ENCODE measurements at places on chromosomes 12 and 14.
A peak's percentile ranks its signal among the peaks of the same experiment; 100 is the strongest.

- DNase-seq: no peak
These were observed at the start of gene PTPN21 for GRCh38 chr14:88554457-88555286. Gene PTPN21 (minus strand): TSS chr14:88555007. CDS start chr14:88550417, 4,590 bp downstream.

DNA sequence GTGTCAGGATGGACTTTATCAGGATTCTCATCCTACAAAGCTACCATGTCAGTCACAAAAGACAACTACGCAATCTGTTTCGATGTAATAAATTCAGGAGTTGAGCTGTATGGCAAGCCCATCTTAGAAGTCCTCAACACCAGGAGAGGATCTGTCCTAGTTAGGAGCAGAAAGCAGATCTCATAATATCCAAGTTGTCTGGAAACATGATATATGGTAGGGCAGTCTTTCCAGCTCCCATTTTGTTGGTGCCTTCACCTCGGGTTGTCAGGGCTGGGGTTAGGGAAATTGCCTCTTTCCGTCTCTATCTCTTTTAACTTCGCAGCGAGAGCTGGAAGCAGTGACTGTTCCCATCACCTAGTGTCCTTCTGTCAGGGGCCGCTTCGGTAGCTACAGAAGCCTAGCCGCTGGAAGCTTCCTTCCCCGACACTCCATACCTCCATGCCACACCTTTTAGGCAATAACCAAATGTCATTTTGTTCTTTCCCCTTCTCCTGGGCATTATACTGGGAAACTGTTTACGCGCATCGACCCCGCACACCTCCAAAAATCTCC lies 1.4 kb downstream of the NIN start:
- DNase-seq: no peak

GRCh38 chr12:49987625-49988303 lies 15.0 kb downstream of the AQP6 start:
- DNase-seq: peak; percentile 72

DNA sequence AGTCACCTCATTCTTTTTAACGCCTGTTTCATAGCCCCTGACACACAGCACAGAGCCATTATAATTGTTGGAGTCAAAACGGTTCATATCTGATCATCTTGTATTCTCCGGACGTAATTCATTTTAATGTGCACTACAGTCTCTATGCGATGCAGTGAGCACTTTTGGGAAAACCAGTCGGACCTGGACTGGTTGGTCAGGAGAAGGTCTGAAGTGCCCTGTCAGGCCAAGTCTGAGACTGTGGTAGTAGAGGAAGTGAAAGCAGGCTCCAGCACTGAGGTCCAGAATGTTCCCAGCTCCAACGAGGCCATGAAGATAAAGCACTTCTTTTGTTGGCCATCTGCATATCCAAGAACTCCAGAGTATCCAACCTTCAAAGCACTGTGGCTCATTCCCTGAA lies 117.1 kb upstream of the NCOR2 start:
- DNase-seq: no peak

DNA sequence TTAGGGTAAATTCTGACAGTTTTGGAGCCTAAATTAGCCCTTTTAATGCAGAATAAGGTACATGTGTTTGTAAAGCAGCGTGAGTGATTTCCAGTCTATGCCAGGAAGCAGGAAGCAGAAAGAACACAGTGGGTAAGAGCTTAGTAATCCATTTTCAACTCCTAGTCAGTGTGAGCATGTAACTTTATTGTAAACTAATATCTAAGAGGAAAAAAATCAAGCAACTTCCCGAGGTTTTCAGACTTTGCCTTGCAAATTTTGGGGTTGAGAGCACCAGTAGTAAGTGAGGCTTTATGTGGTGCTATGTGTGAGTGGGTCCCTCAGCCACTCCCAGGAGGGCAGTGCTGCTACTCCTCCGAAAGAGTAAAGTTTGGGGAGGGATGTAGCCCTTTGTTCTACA lies 2.9 kb downstream of the CIPC start:
- no peak for DNase-seq

- no peak for DNase-seq
These were observed 17.9 kb upstream of the NFYB start for GRCh38 chr12:104155711-104156555.

DNA sequence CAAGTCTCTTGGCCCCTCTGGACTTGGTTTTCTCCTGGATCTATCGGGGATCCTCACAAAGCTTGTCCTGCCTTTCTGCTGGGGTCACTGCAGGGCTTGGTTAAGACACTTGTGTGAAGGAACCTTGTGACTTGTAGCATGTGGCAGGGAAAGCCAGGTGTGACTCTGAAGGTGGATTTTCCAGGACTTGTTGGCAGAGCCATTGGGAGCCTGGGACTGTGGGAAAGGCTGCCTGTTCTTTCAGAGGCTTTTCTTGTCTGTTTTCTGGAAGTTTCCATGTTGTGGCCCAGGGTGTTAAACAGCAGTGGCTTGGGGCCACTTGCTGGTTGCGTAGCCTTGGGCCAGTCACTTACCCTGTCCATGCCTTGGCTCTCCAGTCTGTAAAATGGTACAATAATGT lies 12.6 kb downstream of the KMT5A start:
- no peak for DNase-seq

DNA sequence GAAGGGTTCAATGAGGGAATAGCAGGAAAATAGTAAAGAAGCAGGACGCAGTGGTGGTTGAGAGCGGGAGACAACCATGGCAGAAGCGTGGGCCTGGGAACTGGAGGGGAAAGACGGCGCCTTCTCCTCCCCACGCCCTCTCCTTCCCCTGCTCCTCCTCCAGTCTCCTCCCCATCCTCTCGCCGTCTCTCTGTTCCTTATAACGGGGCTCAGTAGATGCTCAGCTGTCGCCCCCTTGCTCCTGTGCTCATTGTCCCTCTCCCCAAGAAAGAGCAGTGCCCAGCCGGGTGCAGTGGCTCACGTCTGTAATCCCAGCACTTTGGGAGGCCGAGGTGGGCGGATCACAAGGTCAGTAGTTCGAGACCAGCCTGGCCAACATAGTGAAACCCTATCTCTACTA lies 142.0 kb downstream of the BCL11B start:
- no peak for DNase-seq

GRCh38 chr14:66540038-66540437 lies 32.1 kb downstream of the GPHN start:
- DNase-seq: no peak

DNA sequence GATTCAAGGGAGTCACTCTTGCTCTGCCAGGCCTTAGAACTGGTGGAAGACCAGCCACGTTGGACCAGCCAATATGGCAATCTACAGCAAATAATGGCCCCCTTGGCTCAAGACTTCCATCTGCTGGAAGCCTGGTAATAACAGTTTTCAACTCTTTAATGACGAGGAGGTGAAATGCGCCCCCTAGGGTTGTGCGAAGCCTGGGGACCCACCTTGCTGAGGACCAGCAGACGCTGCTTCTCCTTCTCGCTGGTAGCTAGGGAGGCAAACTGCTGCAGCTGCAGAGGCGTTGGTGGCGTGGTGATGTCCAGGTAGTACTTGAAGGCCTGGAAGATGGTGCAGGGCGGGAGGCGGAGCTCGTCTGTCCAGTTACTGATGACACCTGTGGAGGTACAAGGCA lies 41.5 kb upstream of the FBXO21 start:
- no peak for DNase-seq

GRCh38 chr14:68199554-68200151 lies 380.1 kb downstream of the RAD51B start:
- peak; percentile 32 for DNase-seq

DNA sequence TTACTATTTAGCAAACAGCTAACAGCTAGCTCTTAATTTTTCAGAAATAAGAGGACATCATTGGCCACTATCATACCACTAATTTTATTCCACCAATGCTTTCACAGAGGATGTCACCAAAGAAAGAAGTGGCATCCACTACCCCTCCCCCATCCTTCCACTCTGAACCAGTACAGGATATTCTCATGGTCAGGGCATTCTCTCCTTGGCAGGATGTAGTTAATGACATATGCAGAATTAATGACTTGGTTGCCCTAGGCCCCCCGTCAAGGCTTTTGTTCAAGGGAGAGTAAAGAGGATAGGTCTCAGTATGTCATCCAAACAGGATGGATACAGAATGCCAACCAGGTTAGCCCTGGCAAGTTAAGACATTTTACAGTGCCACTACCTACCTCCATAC lies 18.9 kb upstream of the NUP107 start:
- no peak for DNase-seq

DNA sequence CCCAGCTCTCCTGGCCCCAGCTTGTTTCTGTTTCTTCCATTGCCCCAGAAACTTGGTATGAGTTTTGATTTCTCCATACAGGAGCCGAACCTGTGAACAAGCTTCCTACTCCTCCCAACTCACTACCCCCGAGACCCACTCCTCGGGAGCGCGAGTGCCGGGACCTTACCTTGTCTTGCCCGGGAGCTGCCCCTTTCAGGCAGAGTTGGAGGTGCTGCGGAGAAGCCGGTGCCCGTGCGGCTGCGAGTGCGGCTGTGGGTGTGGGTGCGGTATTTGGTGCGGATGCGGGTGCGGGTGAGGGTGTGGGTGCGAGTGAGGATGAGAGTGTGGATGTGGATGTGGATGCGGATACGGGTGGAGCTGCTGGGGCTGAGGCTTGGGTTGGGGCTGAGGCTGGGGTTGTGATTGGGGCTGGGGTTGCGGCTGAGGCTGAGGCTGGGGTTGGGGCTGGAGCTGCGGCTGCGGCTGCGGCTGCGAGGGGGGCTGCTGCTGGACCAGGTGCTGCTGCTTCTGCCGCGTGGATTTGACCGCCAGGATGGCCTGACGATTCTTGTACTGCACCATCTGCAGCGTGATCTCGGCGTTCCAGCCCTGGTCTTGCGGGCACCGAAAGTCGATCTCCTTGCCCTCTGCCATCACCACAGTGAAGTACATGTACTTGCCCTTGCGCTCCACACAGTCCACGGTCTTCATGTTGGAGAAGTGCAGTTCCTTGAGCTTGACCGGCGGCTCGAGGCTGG lies 1.1 kb downstream of the PHLDA1 start:
- peak; percentile 48 for DNase-seq

GRCh38 chr14:68164711-68165113 lies 345.1 kb downstream of the RAD51B start:
- DNase-seq: no peak

DNA sequence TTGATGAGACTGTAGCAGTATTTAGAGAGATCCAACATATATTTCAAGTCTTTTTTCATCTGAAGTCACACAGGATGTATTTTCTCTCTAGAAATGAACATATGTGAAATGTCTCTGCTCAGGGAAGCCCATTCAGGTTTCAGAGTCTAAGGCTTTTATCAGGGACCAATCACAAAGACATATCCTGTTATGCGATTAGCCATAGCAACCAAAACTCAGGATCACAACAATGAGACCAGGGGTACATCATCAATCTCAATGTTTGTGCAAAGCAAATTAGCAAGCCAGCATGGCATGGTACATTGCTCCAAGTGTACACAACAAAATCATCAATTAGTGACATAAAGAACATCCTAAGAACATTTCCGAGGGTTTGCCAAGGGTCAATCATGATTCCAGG lies 99.2 kb upstream of the AMN1 start:
- no peak for DNase-seq

GRCh38 chr12:56007564-56008559 lies 10.8 kb downstream of the SUOX start:
- DNase-seq: no peak

DNA sequence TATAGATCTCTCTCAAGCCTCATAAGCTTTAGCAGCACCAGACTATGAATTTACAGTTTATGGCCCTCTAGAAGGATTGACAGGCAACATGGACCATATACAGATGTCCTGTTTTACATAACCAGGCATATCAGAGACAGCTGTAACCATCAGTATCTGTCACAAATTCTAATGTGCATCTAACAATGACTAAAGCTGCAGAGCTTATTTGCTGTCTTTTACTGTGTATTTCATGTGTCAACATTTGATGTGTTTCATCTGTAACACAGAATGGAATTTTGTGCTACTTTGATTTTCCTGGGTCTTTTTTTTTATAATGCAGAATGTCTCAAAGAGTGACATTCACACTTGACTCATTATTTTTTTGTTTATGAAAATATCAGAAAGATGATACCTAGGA lies 348.3 kb downstream of the SLC16A7 start:
- no peak for DNase-seq

DNA sequence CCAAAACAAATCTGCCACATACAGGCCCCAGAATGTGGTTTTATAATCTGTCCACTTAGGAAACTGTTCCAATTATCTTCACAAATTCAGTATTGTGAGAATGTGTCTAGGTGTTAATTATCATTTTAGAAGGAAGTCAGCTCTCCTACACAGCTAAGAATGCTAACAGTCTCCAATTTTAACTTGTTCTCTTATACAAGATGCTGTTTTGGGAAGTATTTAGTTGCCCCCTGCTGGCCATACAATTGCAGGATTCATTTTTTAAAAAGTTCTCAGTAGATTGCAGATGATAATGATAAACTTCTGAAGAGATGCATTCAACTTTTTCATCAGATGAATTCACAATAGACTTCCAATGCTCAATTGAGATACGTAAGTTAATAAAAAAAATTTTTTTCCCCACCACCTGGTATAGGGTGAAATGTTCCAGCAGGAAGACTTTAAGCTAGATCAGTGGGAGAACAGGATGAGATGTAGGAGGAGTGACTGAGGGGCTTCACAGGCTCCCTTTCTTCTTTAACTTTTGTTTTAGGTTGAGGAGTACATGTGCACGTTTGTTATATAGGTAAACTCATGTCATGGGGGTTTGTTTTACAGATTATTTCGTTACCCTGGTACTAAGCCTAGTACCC lies 27.3 kb upstream of the OSBPL8 start:
- DNase-seq: peak; percentile 7

DNA sequence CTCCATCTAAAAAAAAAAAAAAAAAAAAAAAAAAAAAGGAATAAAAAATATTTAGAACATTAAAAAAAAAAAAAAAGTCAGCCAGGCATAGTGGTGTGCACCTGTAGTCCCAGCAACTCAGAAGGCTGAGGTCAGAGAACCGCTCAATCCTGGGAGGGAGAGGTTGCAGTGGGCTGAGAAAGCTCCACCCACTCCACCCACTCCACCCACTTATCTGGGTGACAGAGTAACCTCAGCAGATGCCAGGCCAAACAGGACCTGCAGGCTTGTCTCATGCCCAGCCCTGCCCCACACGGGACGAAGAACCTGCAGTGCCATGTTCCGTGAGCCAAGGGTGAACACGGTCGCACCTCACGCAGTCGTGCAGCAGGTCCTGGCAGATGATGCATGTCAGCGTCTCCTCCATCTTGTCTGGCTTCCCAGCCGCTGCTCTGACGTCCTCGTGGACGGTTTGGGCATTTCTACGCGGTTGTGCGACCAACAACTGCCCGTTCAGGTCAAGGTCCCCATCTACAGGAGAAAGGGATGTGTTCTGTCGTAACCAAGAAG lies 28.6 kb downstream of the CHFR start:
- no peak for DNase-seq

- DNase-seq: peak; percentile 92
These were observed 421.8 kb upstream of the PDE3A start for GRCh38 chr12:19946550-19946949.

Data from NCI-H446 (cell line).